Stimulated activated CD8-positive, alpha-beta memory T cell treated with anti-CD3 and anti-CD28 coated beads, Interleukin-4, amount 100 ng/mL, for 1 hour (primary cell): ENCODE measurements at places on chromosomes 2 and 18.

DNA sequence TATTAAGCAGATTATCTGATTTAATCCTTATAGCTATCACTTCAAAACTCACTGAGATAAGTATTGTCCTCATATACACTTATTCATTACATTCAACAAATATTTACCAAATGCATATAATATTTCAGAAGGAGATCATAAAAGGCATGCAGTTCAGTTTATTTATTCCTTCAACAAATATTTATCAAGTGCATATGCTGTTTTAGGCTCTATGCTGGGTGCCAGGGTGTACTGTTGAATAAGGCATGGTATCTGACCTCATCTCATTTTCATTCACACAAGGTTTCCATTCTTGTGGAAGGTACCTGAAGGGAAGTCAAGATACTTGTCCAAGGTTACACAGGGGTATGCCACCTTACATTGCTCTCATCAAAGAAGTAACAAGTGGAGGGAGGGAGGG is 213.0 kb downstream of the INSIG2 start:
- DNase-seq: no peak

DNA sequence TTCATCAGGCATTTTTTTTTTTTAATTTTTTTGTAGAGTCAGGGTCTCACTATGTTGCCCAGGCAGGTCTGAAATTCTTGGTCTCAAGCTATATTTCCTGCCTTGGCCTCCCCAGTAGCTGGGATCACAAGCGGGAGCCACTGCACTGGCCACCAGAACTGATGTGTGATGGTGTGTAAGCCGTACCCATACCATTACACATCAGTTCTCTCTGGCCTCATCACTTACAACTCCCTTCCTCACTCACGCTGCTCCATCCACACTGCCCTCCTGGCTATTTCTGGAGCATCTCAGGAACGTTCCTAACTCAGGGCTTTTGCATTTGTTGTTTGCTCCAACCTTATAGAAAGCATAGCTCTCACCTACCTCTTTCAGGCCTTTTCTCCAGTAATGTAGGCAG is 834.5 kb upstream of the ID2 start:
- DNase-seq: no peak

- no peak for DNase-seq
Observed at GRCh38 chr2:23661276-23662050, 265.5 kb downstream of the ATAD2B start.

GRCh38 chr2:185144159-185144919 is 546.0 kb downstream of the ZNF804A start:
- DNase-seq: no peak

- DNase-seq: no peak
Observed at GRCh38 chr2:234189230-234189629, 138.7 kb downstream of the SPP2 start.

- no peak for DNase-seq
Observed at GRCh38 chr18:67179726-67180125, 336.8 kb downstream of the DSEL start.

DNA sequence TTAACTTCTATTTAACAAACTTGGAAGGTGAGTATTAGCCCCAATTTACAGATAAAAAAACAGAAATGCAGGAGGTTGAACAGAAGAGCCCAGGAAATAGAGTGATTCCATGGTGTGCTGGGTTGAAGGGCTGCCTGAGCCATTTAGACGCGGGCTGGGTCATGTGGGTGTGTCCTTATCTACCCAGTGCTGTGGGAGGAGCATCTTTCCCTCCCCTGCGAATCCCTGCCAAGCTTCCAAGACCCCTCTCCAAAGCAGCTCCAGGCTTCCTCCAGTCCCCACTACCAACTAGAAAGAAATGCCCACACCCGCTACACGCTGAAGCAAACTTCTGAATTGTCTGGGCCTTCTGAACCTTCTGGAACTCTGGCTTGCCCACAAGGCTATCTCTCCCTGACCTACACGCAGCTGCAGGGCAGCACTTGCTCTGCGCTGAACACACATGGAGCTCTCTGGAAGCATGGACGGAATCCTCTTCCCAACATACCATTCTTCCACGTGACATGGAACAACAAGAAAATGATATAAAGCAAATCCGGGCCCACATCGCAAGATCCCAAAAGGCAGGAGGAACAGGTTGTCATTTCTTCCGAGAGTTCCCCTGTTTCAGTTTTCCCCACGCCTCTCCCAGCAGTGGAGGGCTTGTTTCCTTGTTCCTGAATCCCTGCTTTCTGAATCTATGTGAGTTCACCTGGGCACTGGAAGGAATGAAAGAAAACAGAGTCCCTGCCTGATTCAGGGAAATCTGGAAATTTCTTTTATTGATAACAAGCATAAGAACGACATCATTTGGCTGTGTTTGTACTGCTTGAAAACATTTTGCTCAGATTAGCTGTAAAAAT is 562.7 kb upstream of the ID2 start:
- no peak for DNase-seq

- no peak for DNase-seq
Observed at GRCh38 chr2:18156002-18156401, 277.5 kb downstream of the KCNS3 start.

- DNase-seq: no peak
Observed at GRCh38 chr2:86700690-86701089, 19.4 kb upstream of the RMND5A start.

- DNase-seq: no peak
Observed at GRCh38 chr18:79801217-79801616, 3.5 kb downstream of the KCNG2 start.

- no peak for DNase-seq
Observed at GRCh38 chr2:98898423-98898841, 37.6 kb downstream of the CRACDL start.

- no peak for DNase-seq
Observed at GRCh38 chr18:195651-196050, 37.3 kb downstream of the USP14 start.

DNA sequence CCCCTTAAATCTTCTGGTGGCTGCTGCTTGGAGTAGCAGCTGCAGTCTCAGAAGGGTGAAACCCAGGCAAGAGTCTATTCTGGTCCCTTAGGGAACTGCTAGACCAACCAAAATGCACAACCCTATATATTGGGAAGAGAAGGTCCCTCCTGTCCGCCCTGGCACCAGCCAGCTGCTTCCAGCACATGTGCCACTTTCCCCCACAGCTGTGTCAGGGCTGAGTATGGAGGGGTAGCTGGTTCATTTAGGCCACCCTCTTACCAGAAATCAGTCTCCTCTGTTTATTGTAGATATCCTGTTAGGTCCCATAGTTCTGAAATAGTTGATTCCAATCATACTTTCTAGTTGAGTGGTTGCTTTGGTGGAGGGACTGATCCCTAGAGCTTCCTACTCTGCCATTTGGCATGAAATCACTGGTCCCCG is 68.9 kb downstream of the BIRC6 start:
- DNase-seq: no peak

DNA sequence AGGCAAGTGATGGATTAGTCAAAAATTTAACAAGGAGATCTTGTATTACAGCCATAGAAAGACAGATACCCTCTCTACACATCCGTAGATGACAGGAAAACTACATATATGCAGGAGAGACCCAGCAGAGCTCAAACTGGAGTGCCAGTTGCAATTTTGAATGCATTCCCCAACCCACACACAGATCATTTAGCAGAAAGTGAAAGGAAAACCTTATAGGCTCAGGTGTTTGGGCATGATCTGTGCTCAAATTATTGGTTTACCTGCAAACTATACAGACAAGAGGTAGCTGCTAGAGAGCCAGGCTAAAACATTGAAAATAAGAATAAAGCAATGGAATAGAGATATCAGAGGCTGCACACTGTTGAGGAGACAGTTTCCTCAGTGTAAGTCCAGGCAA is 51.8 kb downstream of the RAB3GAP1 start:
- DNase-seq: no peak

- DNase-seq: no peak
Observed at GRCh38 chr2:117956036-117956796, 57.7 kb downstream of the CCDC93 start.

DNA sequence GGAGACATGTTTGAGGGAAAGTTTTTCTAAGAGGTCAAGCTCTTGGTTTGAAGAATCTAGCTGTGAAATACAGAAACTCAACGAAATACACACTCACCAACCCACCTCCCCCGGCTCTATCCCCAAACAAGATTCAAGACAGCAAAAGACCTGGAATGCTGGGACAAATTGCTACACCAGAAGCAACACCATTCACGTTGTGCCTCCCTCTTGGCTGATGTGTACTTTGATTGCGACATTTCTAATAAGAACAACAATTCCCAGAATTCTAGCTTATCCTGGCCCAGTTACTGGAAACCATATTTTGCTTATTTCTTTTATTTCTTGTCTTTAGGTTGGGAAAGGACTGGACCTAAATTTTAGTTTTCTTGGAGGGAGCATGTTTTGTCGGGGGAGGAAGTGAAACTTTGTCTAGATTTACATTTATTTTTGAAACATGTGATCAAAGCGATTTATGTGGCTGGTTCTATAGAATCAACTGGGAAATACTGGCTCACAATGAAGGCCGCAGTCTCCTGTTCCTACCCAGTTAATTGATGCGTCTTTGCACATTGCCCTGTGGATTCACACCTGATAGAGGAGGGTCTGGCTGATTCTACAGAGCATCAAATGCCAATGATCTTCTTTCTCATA is 29.6 kb upstream of the LPIN1 start:
- DNase-seq: no peak

DNA sequence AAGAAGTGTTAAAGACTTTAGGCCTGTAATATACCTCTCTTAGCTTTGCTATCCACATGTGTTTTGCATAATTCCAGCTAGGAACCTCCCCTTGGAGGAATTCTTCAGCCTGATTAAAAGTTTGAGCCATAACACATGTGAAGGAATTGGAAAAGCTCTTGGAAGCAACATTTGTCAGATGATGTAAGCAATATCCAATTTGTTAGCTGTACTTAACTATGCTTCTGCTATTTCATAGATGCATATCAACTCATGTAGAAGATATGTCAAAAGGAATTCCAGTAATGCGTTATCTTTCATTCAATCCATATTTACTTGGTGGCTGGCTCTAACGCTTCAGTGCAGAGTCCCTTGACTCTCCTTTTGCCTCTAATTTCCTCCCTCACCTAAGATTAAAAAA is 46.2 kb downstream of the PKP4 start:
- no peak for DNase-seq

DNA sequence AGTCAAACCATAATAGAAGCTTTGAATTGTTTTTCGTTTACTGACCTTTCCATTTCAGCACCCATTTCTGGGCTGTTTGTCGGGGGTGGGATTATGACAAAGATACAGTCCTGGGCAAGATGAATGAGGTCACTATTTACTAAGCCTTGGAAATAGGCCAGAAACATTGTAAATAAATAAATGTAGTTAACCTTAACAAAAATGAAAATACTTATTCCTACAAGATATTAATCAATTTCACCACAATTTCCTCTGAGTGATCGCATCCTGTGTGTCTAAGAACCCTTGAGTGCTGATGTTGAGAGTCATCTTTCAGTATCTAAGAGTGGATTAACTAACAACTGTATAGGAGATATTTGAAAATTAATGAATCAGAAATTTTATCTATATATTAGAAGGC is 14.0 kb downstream of the ITGA4 start:
- no peak for DNase-seq

GRCh38 chr2:101972621-101973434 is 18.9 kb upstream of the IL1R2 start:
- no peak for DNase-seq

GRCh38 chr2:56130463-56131070 is 53.2 kb upstream of the CCDC85A start:
- no peak for DNase-seq

DNA sequence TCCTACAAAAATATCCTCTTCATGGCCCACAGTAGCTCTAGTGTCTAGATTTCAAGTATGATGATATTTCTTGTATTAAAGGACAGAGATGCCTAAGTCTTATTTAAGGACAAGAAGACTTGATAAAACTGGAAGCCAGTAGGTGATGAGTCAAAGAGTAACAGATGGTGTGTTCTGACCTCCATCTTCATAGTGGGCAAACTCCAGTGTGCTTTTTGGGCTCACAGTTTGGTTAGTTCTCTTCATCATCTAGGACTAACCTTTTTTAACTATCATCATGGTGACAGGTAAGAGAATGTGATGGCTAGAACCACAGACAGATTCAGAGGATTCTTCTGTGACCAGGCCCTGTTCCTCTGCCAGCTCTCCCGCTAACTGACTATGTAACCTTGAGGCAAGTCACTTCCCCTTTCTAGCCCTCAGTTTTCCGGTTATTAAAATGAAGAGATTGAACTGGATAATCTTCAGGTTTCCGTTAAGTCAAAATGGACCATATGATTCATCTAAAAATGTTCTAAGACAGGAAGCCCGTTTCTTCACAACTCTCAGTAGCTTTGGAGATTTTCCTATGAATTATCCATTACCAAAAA is 140.3 kb upstream of the RASGRP3 start:
- no peak for DNase-seq

DNA sequence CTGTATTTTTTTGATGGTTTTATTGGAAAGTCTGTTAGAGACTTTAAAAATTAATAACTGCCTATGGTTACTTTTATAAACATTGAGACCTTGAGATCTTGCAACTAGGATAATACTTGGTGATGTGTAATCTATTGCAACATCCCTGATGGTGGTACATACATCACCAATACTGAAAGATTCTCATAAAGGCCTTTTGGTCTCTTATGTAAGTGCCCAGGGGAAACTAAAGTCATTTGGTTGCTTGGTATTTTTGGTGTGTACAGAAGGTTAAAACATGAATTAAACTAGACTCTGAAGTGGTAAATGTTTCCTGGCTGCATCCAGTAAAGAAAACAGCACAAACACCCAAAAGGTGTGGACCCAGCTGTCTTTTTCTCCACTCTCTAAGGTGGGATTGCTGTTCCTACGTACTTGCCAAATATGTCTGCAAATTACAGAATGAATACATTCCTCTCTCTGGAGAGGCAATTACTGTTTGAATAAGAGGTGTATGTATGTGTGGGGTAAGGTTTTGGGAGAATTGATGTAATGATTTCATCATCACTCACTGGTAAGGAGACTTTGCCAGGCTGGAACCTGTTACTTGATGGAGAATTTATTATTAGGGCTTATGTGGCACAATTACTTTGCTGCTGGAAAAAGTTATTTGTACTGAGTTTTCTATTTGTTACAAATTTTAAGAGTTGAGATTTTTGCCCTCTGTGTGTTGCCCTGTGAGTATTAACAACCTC is 3.6 kb downstream of the B3GNT2 start:
- DNase-seq: no peak

- DNase-seq: no peak
Observed at GRCh38 chr2:44547718-44548117, 186.0 kb downstream of the CAMKMT start.

GRCh38 chr2:163370169-163370886 is 365.5 kb downstream of the FIGN start:
- DNase-seq: no peak

DNA sequence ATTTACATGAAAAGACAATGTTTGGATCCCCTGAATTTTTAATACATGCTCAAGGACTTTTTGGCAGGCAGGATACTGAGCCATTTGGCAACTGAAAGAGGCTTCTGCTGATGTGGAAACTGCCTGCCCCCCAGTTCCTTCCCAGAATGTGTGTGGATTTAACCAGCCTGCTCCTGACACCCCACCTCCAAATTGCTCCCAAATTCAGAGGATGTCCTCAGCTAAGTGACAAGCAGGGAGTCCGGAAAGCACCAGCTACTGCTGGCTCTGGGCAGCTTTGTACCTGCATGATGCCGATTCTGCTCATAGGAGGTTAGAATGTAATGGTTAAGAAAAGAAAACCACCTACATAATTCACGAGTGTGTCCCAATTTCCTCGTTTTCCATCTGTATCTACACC is 197.5 kb downstream of the CDH20 start:
- no peak for DNase-seq
